ENCODE measurements at places on chromosomes 4 and X.

DNA sequence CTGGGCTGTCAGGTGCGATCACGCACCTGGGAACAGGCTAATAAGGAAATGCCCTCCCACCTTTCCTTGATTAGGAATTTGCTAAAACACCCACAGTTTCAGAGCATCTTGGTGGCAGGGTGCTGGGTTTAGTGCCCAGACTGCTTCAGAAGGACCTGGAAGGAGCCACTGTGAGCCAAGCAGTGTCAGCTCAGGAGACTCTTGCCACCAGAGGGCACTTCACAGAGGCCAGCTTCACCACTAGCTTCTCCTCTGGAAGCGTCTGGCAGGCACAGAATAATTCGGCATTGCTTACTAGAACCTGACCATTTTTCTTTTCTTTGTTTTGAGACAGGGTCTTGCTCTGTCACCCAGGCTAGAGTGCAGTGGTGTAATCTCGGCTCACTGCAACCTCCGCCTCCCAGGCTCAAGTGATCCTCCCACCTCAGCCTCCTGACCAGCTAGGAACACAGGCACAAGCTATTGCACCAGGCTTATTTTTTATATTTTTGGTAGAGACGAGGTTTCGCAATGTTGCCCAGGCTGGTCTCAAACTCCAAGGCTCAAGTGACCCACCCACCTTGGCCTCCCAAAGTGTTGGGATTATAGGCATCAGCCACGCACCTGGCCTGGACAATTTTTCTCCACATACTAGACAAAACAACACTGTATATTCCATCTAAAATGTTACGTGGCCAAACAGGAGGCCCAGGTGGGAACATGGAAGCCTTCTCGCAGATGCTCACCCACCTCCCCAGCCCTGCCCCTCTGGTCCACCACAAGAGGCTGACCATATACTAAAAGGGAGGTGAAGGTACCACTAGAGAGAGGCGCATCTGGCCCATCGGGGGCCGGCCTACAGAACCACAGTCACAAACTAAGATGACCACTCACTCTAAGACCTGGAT is 14.1 kb downstream of the NOP14 start:
- no peak for DNase-seq

DNA sequence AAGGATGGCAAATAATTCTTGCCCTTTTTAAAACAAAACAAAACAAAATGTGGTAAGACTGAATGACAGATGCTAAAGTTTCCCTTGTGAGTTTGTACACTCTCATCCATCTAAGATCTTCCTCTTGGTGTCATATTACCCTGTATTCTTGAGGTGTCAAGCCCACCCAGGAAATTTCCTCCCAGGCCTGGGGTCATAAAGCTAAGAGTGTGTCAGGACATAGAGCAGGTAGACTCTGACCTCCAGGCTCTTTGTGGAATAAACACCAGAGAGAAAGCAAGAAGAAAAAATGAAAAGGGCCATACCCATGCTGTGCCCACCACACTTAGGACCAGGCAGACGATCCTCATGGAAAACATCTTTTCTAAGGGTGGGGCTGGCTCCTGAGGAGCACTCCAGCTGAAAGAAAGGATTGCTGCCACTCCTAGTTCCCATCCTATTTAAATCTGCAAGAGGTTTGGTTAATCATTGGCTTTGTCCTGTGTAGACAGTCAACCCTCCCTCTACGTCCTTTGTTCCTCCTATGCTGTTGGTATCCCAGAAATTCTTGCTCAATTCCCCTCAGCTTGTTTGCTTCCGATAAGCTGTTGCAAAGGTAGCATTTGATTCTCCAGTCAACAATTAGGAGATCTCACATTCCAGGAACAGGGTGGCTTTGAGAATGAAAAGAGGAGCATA is at the start of gene FGA:
TSS of gene FGA (minus strand) at position 414 of the 678 bp plus-strand sequence. CDS start at position 359, 55 bp downstream.
- no peak for DNase-seq

DNA sequence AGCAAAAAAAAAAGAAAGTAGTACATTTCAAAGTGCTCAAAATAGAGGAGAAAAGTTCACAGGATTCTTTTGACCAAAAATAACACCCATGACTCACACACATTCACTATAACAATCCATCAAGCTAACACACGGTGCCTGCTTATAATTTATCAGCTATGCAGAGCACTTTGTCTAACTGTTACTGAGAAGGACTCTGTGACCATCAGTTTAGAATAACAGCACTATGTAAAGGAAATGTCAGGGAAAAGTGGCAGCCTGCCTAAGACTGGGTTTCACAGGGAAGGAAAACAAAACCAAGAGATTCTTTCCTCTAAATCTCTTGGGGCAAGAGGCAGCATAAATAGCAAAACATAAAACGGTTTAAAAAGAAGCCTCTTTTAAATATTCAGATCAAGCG is 54.8 kb downstream of the CCDC149 start:
- no peak for DNase-seq

DNA sequence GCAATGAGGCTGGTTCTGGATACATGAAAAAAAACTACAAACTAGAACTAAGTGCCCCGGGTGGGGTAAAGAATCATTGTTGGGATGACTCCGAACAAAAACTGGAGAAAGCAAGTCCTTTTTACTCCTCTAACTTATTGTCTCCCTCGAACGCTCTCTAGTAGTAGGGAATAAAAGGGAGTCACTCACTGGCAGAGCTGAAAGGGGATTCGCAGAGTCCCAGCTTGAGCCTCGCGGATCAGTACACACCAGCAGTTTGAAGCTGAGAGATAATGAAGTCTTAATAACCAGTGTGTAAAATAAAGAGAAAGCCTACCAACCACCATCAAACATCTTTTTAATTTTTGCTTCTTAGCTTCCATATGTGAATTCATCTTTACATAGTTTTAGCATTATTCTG is 521.9 kb upstream of the ARX start:
- no peak for DNase-seq

DNA sequence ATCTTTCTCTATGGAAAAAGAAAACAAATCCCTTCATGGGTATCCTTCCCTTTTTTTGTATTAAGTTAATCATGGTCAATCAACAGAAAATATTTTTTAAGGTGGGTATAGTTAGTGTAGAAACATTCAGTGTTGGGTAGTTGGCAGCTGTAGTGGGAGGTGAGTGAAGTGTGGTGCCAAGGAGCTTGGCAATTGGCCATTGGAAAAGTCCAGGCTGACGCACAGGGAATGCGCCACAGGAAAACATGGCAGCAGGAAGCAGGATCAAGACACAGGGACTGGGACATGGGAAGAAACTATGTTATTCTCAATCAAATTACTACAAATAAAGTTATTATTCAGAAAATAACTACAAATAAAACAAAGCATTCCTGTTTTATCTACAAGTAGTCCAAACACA is 20.0 kb downstream of the PALLD start:
- DNase-seq, result no peak

GRCh38 chrX:154717824-154718223 is 33.1 kb downstream of the GAB3 start:
- no peak for DNase-seq

DNA sequence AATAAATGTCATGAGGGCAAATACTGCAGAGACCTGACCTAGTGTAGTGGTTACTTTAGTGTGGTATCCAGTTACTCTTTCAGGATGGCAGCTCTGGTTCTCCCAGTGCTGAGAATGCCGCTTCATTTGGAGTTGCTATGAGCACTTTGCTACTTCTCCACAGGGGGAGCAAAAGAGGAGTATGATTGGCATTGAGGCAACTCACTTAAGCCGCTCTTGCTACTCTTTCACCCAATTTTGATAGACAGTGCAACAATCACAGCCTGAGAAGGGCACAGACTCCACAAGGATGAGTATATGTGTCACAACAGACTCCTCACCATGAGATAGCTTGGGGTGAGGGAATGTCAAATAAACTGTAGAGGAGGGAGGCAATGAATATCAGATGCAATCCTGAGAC is 81.2 kb downstream of the NPY1R start:
- DNase-seq, result no peak

- DNase-seq, result no peak
Measured at GRCh38 chr4:45030059-45030458, 303.7 kb upstream of the GNPDA2 start.

DNA sequence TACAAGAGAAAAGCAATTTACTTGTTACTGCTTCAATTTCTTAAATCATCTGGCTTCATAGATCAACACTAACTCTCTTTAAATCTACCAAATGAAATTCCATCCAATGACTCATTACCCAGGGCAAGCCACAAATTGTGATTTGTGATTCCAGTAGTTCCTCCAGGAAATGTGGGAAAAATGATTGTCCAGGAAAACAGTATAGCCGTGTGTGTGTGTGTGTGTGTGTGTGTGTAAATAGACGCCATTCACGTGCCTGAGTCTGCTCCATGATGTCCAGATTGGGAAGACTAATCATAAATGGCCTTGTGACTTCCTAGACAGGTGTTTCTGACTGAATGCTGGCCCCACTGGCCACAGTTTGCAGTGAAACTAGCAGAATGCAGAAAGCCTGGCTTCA is 121.3 kb downstream of the HS6ST2 start:
- no peak for DNase-seq

DNA sequence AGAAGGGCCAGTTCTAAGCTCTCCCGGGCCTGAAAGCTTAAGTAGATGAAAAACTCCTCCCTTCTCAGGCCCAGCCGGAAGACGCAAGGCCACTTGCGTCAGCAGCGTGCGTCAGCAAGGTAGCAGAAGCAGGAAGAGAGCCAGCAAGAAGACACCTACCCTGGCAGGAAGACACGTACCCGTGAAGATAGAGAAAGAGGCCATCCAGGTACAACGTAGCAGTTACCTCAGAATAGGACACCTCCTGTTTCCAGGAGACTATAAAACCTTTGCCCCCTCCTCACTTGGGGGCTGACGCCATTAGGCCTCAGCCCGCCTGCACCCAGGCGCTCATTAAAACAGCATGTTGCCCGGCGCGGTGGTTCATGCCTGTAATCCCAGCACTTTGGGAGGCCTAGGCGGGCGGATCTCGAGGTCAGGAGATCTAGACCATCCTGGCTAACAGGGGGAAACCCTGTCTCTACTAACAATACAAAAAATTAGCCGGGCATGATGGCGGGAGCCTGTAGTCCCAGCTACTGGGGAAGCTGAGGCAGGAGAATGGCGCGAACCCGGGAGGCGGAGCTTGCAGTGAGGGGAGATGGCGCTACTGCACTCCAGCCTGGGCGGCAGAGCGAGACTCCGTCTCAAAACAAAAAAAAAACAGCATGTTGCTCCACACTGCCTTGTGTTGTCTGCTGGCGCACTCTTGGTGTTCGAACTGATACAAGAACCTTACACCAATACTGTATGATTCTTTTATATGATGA is 242.7 kb upstream of the NWD2 start:
- DNase-seq, result no peak

DNA sequence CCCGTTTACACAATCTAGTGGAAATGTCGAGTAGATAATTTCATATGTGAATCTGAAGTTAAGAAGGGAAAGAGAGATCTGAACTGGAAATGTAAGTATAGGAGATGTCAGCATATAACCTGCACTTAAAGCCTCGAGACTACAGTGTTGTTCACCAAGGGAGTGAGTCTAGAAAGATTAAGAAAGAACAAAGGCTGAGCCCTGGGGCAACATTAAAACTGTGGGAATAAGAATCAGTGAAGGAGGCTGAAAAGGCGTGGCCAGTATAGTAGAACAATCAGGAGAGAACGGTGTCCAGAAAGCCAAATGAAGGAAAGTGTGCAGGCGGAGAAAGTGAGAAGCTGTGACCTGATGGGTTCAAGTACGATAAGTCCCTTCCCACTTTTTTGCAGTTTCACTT is 118.8 kb upstream of the TENM3 start:
- no peak for DNase-seq

DNA sequence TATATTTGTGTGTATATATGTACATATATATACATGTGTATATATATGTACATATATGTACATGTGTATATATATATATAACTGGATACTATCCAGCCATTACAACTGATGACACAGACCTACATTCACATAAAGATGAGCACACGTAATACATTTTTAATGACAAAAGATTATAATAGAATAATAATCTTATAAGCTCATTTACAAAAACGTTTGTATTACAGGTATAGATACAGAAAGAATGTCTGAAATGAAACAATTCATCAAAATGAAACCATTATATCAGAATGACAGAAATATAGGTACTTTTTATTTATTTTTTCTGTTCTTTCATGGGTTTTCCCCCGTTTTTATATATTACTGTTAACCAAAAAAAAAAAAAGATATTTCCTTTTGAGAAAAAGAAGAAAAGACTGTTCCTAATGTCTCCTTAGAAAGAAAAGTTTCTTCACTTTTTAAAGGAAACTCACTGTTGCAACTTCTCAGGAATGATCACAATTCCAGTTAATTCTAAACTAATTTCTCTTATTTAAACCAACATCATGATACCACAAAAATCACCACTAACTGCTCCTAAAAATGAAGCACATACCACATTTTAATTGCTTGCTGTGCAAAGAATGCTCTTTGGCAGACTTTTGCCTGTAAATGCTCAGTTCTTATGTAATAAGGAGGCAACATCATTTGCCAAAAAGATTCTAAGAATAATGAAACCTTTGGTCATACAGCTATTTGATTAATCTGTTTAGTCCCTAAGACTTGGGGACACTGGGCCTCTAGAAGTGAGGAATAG is 18.9 kb downstream of the LEF1 start:
- DNase-seq, result no peak

GRCh38 chr4:88659055-88659889 is 38.4 kb downstream of the NAP1L5 start:
- no peak for DNase-seq

DNA sequence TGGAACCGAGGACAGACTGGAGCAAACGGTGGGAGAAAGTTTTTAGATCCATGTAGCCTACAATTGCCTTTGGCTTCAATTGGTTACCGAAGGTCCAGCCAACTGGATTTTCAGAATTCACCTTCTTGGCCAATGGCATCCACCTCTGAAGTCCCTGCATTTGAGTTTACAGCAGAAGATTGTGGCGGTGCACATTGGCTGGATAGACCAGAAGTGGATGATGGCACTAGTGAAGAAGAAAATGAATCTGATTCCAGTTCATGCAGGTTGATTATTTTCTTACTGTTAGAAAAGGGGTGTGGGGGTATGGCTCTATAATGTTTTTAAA is 702 bp downstream of the KLHL5 start:
- no peak for DNase-seq

- DNase-seq, result no peak
Measured at GRCh38 chr4:124183926-124184325, 528.6 kb downstream of the ANKRD50 start.

DNA sequence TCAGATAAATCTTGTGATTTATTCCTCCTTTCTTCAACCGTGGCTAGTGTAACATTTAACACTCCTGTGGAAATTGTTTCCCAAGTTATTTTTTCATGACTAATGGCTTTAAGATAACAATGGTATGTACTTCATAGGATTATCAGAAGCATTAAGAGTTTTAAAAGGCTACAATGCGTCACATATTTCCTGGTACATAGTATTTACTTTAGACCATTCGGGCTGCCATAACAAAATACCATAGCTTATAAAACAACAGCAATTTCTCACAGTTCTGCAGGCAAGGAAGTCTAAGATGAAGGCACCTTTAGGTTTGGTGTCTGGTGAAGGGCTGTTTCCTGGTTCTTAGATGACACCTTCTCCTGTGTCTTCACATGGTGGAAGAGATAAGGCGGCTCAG is 158.6 kb downstream of the PAPSS1 start:
- no peak for DNase-seq

GRCh38 chr4:38837849-38838248 is 18.8 kb downstream of the TLR6 start:
- no peak for DNase-seq

All from stimulated activated CD8-positive, alpha-beta memory T cell treated with anti-CD3 and anti-CD28 coated beads, Interleukin-4, amount 100 ng/mL, for 4 hours (primary cell).